ENCODE measurements at places on chromosomes 7 and 10.

- DNase-seq, result no peak
These were observed 599.6 kb upstream of the POT1 start for GRCh38 chr7:125529249-125529648.

GRCh38 chr10:52994370-52994769, 221.8 kb upstream of the MBL2 start:
- DNase-seq, result no peak

DNA sequence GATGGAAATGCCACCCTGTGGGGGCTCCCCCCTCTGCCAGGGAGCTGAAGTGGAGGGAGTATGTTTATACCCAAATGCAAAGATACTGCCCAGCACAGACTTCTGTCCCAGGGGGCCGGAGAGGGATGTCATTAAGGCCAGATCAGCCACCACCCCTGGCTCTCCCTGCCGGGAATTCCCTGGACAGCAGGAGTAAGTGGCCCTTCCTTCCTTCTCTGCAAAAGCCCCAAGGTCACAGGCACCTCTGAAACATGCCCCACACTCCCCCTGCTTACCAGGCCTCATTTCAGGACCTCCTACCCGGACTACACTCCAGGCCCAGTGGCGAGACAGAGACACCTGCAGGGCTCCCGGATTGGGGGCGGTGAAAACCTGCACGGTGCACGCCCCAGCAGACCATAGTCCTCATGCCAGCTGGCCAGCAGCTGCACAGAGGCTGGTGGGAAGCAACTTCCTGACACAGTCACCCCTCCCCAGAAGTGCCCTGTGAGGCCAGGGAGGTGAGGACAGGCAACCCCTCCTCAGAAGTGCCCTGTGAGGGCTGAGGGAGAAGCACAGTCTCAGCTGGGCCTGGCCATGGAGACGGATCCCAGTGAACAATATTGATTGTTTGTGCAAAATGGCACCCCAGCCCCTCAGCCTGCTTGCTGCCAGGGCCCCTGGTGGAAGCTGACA, 33.0 kb upstream of the RET start:
- DNase-seq, result no peak

DNA sequence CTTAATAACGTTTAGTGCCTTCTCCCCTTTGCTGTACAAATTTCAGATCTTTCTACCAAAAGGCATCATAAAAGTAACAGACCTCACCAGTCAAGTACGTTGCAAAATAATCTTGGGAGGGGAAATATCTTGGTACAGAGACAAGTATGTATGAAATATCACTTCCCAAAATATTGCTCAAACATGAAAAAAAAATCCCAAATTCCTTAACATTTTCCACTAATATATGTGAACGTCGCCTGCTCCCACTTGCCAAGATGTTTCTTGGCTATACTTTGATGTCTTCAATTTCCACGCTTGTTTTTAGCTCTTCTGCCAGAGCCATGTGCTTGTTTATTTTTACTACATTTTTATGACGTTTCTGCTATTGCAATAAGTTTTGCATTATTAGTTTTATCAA, 223.5 kb downstream of the PLXNA4 start:
- no peak for DNase-seq

DNA sequence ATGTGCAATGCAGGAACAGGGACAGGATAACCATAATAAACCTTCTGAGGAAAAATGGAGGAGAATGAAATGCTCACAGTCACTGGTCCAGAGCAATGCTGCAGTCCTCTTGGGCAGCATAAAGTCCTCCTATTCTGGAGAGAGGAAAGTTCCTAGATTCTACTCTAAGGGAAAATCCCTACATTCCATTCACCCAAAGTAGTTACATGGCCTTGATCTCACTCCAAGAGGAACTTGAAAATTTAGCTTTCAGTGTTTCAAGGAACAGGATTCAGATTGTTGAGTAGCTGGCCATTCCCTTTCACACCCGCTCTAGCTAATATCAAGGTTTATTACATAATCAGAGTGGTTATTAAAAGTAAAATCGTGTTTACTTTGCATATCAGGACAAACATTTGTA, 168.3 kb downstream of the CHRM2 start:
- DNase-seq, result no peak

DNA sequence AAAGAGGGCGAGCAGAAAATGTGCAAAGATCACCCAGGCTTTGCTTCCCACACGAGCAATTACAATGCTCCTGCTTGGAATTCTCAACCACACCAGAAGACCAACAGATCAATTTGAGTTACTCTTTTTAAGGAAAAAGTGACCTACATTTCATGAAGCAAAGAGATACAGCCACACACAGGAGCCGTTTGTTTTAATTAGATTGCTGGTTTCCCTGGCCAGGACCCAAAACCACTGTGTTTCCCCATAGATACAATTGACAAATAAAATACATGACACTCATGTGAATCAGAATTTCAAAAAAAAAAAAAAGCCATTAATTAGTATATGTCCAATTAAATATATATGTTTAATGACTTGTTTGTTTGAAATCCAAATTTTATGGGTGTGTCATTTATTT, 458.3 kb downstream of the PLXDC2 start:
- DNase-seq, result no peak

- DNase-seq, result no peak
These were observed 13.1 kb downstream of the FXYD4 start for GRCh38 chr10:43384252-43385221.

GRCh38 chr7:134936893-134937510, 49.3 kb upstream of the AGBL3 start:
- DNase-seq, result no peak

DNA sequence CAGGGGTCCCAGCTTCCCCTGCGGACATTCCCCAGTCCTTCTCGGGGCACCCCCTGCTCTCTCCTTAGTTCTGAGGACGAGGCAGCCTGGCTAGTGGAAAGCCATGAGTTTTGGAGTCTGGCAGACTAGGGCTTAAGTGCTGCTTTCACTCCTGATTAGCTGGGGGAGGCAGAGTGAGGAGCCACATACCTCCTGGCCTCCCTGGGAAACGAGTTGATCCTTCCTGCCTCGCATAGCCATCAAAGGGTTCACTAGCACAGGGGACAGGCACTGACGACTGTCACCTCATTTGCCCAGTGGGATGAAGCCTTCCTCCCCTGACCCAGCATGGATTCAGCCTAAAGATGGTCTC, 402.5 kb downstream of the RPS24 start:
- no peak for DNase-seq

GRCh38 chr7:129886818-129887186, 66.0 kb downstream of the UBE2H start:
- no peak for DNase-seq

DNA sequence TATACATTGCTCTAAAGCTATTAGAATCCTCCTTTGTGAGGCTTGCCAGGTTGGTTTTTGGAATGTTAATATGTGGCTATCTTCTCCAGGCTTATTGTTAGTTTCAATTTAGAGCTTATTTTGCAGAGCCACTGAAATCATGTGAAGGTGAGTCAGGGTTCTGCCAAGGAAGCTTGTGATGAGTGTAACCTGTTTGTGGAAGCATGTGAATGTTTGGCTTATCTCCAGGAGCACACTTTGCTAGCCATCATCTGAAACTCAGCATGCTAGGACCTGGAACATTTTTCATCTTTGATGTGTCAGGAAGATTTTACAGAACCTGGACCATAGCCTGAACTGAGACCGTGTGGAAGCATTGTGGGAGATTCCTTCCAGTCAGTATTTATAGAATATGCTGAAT, 197.3 kb downstream of the PPP1R9A start:
- no peak for DNase-seq

DNA sequence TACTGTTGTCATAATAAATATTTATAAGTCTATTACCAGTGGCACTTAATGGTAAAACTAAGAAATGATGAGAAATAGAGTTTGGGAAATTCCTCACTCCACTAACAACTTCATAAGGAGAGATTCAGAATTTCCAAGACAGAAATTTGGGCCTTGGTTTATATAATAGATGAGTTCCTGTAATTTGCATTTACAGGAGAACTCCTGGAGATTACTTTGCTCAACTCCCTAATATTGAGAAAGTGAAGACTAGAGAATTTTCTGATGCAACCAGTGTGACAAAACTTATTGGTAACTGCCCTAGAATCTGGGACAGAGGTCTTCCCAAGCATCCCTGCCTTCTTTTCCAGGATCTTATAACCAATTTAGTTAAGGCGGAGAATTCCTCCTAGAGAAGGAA, 49.1 kb upstream of the GSAP start:
- no peak for DNase-seq

DNA sequence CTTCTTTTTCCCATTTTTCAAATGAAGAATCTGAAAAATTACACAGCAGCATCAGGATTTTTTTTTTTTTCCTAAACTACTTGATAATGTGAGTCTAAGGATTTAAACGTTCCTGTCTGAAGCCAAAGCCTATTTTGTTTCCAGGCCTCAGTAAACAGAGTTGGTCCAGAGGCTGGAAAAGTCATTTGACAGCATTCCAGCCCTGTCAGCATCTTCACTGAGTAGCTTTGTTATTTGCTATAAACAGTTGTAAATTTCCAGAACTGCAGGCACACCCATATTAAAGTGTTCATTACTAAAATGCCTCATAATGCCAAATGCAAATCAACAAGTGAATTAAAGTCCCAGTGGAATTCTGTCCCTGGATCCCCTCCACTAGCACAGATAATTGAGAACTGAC, 35.5 kb upstream of the KMT2E start:
- DNase-seq, result no peak

- DNase-seq, result no peak
These were observed 48.1 kb downstream of the PARD3 start for GRCh38 chr10:34766811-34767494.

DNA sequence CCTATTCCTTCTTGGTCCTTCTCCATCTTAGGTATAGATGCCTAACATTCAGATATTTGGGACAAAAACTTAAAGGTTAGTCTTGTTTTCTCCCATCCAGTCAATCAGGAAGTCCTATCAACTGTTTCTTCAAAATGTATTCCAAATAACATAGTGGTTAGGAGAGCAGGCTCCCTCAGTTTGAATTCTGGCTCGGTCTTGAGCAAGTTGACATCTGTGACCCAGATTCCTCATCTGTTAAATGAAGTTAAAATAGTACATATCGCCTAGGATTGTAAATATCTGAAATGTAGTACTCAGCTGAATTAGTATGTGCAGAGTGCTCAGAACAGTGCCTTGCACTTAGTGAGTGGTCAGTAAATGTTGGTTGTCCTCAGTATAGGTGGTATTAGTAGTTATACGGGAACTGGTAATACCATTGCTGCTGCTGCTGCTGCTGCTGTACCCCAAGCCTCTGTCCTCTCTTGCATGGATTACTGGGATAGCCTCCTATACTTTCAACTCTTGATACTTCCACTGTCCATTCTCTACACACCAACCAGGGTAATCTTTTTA, 58.6 kb downstream of the RALA start:
- no peak for DNase-seq

DNA sequence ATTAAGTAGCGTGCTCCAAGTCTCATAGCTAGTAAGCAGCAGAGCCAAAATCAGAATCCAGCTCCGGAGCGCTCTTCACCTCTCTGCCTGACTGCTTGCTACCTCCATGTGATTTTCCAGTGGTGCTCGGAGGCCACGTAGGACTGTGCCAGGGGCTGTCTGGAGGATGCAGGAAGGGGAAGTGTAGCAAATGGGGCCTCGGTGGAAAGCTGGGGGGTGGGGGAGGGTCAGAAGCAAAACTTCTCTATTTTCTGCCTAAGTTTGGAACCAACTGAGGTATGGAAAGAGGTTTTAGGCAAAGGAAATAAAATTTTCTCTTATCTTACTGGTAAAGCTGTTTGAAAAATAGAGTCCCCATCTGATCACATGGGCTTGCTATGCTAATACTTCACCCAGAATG, 108.7 kb downstream of the TBXAS1 start:
- DNase-seq, result no peak

- no peak for DNase-seq
These were observed 36.2 kb downstream of the PITRM1 start for GRCh38 chr10:3136336-3136735.

DNA sequence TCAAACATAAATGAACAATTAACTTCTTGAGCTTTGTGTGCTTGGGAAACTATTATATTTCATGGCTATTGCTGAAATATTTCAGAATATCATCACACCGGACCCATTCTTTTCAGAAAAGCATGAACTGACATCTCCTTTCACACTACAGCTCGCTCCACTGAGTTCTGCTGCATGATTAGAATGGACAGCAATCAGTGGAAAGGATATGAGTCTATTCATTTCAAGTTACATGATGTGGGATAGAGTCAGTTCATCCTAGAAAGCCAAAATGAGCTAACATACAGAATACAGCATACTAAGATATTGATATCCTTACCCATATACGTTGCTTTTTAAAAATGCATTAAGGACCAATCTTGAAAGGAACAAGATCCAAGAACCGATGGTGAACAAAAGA, 1.1 kb upstream of the FAM53B start:
- no peak for DNase-seq

- no peak for DNase-seq
These were observed 324.2 kb downstream of the SH2D4B start for GRCh38 chr10:80861882-80862281.

DNA sequence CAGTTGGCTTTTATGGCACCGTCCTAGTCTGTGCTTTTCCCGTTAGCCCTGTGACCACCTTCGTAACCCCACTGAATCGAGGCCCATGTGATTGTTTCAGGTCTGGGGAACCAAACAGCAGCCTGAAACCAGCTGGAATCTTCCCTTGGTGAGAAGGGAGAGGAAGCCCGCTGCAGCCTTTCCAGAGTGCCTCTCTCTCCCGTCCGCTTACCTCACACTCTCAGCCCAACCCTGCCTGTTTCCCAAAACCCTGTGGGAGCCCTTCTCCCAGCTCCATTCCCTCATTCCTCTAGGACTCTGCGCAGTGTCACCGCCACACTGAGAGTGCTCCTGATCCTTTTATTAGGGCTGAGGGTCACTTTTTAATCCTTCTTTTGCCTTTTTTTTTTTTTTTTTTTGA, 139.6 kb downstream of the WDR37 start:
- no peak for DNase-seq

DNA sequence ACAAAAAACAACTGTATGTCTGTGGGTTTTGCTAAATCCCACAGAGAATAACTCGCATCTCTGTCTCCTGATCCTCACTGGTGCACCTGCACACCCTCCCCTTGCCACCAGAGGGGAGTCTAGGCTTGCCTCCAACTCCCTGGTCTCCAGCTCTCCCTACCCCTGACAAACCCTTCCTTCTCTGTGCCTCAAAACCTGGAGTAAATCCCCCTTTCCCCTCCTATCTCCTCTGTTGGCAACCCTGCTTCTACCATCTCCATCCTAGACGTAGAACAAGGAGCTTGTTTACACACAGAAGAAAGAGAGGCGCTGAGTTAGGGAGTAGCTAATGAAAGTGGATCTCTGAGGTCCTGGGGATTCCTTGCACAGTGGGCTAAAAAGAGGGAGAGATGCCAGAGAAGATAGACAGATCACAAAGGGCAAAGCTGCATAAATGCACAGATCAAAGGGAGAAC, 6.0 kb downstream of the MBLAC1 start:
- DNase-seq, result peak; percentile 27

GRCh38 chr7:151820491-151821105, 56.3 kb downstream of the PRKAG2 start:
- no peak for DNase-seq

DNA sequence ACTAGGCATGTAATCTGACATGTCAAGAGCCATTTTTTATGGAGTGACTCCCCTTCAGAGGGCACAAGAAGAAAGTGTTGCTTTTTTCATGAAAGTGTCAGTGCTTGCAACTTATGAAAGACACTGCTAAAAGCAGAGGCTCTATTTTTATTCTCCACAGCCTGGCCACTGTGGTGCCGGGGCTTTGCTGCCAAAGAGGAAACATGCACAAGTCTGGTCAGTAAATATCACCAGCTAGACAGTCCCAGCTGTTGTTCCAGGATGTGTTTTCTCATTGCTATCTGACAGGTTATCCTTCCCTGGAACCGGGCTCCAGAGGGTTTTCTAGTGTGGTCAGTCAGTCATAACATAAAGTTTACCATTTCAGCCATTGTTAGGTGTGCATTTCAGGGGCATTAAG, 180.7 kb upstream of the PITRM1 start:
- DNase-seq, result no peak
